Upper lobe of right lung (tissue), 1 donor: ENCODE measurements at places on chromosomes 4 and X.
A peak's percentile ranks its signal among the peaks of the same experiment; 100 is the strongest.

- DNase-seq: no peak
Observed at GRCh38 chr4:146338512-146338911, 124.2 kb downstream of the REELD1 start.

- DNase-seq: no peak
Observed at GRCh38 chr4:173214231-173214630, 45.6 kb downstream of the GALNT7 start.

- no peak for DNase-seq
Observed at GRCh38 chr4:56261027-56261426, 126.3 kb downstream of the AASDH start.

DNA sequence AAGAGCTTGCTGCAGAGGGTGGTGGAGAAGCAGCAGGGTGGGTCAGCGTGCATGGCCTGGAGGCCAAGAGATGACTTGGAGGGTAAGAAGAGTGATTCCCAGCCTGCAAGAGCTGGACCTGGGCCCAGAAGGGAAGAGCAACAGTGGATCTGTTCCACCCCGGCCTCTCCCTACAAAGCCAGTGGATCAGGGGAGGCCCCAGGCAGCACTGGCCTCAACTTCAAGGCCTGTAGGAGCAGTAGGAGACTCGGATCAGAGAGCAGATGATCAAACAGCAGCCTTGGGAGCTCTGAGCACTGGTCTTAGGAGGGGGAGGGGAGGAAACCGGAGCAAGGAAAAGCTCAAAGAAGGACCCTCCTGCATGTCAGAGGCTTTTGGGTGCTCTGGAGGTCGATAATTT is 7.6 kb downstream of the L1CAM start:
- DNase-seq: no peak

DNA sequence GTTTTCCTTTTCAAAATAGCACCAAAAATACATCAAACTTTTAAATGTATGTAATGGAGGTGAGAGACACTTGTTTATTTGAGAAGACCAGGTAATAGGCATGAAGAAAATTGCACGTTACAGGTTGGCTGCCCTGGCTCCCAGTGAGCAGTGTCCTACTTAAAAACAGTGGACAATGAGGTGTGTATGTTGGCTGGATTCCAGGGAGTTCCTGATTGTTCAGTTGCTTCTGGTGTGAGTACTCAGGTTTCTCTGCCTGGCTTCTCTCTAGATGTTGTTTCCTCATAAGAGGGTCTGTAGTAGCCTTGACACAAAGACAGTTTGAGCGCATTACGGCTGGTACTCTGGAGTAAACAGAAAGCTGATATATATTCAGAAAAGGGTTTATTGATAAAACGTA is 29.4 kb downstream of the SNX25 start:
- no peak for DNase-seq

DNA sequence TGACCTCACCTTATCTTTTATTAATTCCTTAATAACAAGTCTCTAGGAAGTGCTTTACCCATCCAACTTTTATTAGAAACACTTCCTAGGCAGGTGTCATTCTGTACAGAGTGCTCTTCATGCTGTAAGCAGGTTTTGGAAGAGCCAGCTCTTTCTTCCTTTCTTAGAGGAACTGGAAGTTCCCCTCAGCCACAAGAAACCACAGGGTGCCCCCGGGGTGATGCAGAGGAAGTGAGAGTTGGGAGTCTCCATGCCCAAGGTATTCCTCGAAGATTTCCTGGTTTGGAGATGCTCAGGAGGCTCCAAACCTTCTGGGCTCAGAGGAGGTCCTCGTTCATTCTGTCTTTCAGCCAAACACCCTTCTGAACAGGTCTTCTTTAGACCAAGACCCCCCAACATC is 83.8 kb downstream of the EGF start:
- no peak for DNase-seq

DNA sequence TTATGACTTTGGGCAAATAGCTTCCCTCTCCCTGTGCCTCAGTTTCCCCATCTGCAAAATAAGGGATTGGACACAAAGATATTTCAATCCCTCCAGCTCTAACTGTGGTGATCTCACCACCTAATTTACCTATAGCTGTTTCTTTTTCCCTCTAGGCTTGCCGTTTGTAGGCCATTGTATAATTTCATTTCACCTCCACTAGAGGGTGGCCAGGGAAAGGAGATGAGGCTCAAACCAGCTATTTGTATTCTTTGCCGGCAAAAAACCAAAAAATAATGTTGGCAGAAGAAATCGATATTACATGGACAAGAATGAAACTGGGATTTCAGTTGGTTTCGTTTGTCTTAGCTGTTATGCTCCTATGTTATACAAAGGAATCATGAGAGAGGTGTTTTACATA is 36.1 kb upstream of the DOCK11 start:
- DNase-seq: no peak

GRCh38 chr4:12573716-12574115 is 910.4 kb downstream of the RAB28 start:
- DNase-seq: no peak

GRCh38 chr4:131459430-131460101 is 1689.5 kb upstream of the PCDH10 start:
- DNase-seq: no peak

- DNase-seq: no peak
Observed at GRCh38 chr4:182102576-182102975, 140.6 kb upstream of the TENM3 start.

DNA sequence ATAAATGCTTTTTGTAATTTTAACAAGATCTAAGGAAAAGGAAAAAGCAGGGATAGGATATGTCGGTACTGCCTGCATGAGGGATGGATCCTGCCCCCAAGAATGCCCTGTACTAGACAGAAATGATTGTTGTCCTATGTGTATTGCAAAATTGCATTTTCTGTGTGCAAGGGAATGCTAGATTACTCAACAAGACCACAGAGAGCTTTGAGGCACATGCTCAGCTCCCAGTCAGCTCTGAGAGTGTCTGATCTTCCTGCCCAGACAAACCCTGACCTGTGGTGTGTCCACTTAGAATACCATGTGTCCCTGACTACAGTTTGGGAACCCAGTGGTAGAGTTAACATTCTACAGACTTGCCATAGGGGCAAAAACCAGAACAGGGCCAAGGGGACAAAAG is 129.2 kb upstream of the PAK3 start:
- no peak for DNase-seq

GRCh38 chrX:152843852-152844251 is 13.0 kb downstream of the NSDHL start:
- DNase-seq: no peak

DNA sequence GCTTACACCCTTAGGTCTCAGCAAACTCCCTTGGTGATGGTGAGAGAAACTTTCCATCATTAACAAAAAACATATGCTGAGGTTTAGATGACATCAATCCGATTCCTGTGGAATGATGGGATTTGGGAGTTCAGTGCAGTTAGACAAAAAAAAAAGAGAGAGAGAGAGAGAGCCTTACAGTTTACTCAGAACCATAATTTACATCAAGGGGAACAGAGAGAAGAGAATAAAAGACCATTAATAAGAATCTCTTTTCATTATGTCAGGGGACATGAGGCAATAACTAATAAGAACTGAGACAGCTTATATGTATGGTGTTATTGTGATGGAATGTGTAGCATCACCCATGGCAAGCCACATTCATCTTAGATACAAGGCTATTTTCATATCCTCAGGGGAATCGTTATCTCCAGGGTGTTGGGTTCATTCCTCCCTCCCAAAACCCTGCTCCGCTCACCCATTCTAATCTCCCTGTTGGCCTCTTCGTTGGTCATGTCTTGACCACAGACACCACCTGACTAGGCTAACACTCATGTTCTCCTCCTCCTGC is 175.7 kb upstream of the MXRA5 start:
- no peak for DNase-seq

DNA sequence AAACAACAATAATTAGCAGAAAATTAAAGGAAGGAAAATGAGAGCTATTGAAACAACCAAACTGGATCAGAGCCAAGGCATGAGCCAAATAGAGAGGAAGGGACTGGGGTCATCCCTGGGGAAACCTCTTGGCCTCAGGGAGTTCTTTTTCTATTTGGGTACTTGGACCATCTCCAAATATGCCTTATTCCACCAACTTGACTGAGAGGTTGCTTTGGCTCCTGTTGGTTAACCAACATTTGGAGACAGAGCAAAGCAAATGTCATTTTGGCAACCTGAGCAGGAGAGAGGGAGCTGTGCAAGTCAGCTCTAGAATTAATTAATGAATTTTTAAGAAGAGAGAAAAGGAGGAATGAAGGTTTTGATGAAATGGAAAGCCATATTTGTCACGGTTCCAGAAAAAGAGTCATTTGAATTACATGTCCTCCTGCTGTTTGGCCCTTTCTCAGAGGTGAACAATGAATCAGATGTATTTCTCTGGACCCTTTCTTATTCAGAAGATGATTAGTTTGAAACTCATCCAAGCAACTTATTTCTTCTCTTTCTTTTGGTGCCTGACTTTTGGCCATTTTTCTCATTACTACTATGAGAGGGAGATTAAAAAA is 119.1 kb downstream of the CNKSR2 start:
- DNase-seq: no peak

- DNase-seq: no peak
Observed at GRCh38 chr4:11543706-11544105, 115.0 kb upstream of the HS3ST1 start.

DNA sequence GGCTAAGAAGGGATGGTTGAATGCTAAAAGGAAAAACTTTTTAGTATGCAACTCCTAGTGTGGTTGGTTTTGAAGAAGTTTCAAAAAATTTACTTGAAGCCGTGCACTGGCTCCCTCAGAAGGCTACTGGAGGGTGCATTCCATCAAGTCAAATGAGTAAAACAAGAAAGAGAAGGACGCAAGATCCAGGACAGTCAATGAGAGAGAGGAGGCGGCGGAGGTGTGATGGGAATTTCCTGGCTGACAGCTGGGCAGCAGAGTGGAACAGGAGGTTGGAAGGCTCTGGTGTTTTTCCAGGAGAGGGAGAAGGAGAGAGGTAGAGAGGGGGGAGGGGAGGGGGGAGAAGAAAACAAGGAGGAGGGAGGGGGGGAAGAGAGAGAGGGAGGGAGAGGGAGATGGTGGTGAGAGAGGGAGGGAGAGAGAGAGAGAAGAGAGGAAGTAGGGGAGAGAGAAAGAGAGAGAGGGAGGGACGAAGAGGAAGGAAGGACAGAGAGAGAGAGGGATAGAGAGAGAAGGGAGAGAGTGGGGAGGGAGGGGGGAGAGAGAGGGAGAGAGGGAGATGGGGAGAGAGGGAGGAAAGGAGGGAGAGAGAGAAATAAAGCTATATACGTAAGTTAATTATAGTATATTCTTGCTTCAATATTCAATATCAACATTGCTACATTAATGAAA is 126.4 kb downstream of the SH3KBP1 start:
- no peak for DNase-seq

GRCh38 chrX:18883961-18884765 is 99.8 kb downstream of the PHKA2 start:
- peak; percentile 71 for DNase-seq

DNA sequence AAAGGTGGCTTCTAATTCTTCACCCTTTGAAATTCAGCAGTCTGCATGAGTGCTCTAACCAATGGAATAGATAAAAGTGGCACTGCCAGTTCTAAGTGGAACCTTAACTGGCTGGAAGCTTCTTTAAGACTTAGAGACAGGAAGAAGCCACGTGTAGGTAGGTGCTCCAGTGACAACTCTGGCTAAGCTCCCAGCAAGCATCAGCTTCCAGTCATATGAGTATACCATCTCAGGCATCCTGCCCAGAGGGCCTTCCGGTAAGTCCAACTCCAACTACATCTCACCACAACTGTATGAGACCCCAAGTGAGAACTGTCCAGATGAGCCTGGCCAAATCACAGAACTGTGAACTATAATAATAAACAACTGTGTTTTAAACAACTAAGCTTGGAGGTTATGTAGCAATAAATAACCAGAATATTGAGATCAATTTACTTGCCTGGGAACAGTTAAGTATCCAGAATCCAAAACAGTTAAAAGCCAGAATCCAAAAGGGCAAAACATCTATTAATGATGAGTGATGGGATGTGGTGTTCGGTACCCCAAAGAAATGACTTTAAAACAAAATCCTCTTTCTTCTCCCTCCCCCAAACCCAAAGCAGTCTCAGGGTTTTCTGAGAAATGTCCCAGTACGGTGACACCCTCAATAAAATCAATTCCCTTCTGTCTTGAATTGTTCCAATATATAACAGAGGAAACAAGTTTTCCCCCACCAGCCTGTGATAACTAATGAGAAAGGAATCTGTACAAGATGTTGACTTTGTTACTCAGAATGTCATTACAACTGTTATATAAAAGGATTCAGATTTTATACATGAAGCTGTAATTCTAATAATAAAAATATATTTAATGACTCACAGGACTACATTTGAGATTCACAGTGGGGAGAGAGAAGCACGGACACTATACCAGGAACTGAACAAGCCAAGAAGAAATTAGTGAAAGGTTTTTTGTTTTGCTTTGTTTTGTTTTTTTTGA is 4.2 kb downstream of the TSPAN5 start:
- DNase-seq: no peak

GRCh38 chrX:153703036-153703370 is 15.3 kb downstream of the SLC6A8 start:
- DNase-seq: no peak

DNA sequence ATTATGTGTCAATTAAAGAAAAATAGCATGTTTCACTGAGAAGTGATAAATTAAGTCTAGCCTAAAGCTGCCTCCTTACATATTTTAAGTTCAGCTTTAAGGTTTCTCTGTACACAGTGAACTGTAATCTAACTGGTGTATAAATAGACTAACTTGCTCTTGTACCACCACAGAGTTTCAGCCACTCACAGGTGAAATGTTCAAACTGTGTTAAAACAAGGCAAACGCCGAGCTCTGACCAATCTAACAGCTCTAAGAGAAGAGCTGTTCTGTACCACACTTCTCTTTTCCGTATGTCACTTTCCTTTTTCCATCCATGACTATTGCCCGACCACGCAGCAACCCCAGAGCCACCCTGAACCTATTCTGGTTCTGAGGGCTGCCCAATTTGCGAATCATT is 64.5 kb downstream of the DCHS2 start:
- DNase-seq: no peak

GRCh38 chrX:21586001-21586400 is 72.1 kb downstream of the KLHL34 start:
- DNase-seq: no peak

DNA sequence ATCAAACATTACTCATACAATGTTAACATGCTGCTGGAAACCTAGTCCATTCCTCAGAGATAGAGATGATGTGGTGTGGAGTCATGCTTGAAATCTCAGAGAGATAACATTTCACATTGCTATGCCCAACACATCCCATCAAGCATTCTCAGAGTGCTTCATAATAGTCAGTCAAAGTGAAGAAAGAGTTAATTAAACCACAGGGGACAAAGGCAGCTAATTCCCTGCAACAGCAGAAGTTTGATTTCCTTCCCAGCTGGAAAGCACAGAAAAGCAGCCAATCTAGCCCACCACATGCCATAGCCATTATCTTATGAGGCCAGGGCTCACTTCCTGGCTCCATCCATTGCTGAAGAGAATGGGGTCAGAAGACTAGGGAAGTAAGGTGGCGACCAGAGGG is 8.9 kb downstream of the KDR start:
- DNase-seq: no peak

DNA sequence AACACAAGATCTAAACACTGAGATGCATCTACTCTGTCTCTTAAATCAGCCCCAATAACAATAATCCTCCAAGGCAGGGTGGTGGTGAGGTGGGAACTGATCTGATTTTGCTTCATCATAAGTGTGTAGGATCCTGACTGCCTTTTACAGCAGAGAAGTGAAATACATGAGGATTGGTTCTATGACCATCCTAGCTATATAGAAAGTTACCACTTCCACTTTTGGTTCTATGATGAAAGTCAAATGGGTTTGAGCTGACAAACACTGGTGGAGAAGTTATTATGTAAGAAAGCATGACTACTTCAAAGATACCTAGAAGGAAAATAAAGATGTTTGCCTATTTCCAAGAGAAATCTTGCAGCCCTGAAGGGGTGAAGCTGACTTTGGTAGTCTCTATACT is 181.6 kb downstream of the NKX6-1 start:
- no peak for DNase-seq
